ENCODE measurements at places on chromosomes 2 and 18. TPM values are rescaled to one million over a fixed set of nuclear protein-coding genes. Genes with fewer than 3 reads are reported as not detected.

The XDH gene
- 0.23 TPM for total RNA-seq

The TRIM54 gene
- not detected for total RNA-seq

The LCLAT1 gene
- 31.6 TPM for total RNA-seq

The SLC14A1 gene
- 5.1 TPM for total RNA-seq

The QPCT gene
- total RNA-seq = 41.8 TPM

The C2orf81 gene
- total RNA-seq = 0.92 TPM

The LINC00305 gene
- total RNA-seq = not detected

The INPP5D gene
- total RNA-seq = 6.5 TPM

The PTH2R gene
- 3.9 TPM for total RNA-seq

The MLPH gene
- total RNA-seq = 0.69 TPM

All from diencephalon (tissue), 1 donor.